ENCODE measurements at places on chromosomes 16 and 17. TPM values are rescaled to one million over a fixed set of nuclear protein-coding genes. Genes with fewer than 3 reads are reported as not detected.

DNA sequence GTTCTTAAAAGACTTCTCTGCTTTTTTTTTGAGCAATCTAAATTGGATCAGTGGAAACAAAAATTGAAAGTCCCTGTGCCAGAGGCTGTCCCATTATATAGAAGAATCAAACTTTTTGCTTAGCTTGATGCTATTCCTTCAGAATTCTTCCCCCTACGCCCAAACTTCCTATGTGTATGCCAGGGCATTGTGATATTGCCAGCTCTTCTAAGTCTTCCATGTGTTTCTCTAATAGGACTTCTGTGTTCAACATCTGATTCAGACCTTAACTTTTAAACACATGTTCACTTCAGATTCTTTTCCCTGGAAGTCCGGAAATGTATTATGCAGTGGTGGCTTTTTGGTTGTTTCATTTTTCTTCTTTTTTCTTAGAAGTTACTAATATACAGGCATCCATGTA, 18.7 kb downstream of the PTRH2 start:
- no peak for DNase-seq
- no peak overlapping the region for H3K4me3 ChIP-seq
- no peak overlapping the region for H3K27ac ChIP-seq
- H3K4me1 ChIP-seq, result no peaks in the 10 kb centered on the region
- H3K27me3 ChIP-seq, result no peaks in the 10 kb centered on the region
- H3K36me3 ChIP-seq, result peaks cover 36% of the 10 kb centered on the region

GRCh38 chr17:21377705-21378396, 1.7 kb downstream of the KCNJ12 start:
- H3K36me3 ChIP-seq, result no peaks in the 10 kb centered on the region
- peak overlapping the region; percentile 61 for H3K4me3 ChIP-seq
- peaks cover 80% of the 10 kb centered on the region for H3K27me3 ChIP-seq
- DNase-seq, result no peak
- peaks cover 13% of the 10 kb centered on the region for H3K4me1 ChIP-seq
- no peak overlapping the region for H3K27ac ChIP-seq

Gene TBC1D3G
- total RNA-seq, result not detected

Gene SMG6
- total RNA-seq, result 58.3 TPM

GRCh38 chr16:9251026-9251425, 159.6 kb downstream of the HAPSTR1 start:
- H3K4me1 ChIP-seq, result peaks cover 9% of the 10 kb centered on the region
- H3K4me3 ChIP-seq, result no peak overlapping the region
- no peak overlapping the region for H3K27ac ChIP-seq
- H3K36me3 ChIP-seq, result no peaks in the 10 kb centered on the region
- peaks cover 6% of the 10 kb centered on the region for H3K27me3 ChIP-seq

Gene PROCA1
- total RNA-seq, result 10.4 TPM

DNA sequence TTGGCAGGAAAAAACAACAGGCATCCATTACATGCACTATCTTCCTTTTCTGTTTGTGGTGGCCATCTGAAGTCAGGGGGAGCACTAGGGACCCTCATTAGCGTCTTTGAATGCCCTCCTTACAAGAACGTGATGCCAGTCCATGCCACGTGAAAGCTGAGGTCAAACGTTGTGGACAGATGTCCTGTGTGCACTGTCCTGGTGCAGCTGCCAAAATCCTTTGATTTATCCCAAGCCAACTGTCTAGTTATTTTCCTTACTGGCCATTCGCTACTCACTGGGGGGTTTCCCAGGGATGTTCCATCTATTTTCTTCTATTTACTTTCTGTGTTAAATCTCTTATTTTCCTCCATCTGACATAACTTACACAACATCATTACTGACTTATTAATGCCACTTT, 135.7 kb downstream of the ABCA8 start:
- H3K27ac ChIP-seq, result no peak overlapping the region
- no peak for DNase-seq
- no peak overlapping the region for H3K4me3 ChIP-seq
- peaks cover 29% of the 10 kb centered on the region for H3K27me3 ChIP-seq
- no peaks in the 10 kb centered on the region for H3K36me3 ChIP-seq

Gene KRTAP9-2
- total RNA-seq, result not detected

GRCh38 chr17:79927136-79927661, 88.0 kb upstream of the CBX4 start:
- no peak overlapping the region for H3K4me3 ChIP-seq
- H3K27me3 ChIP-seq, result peaks cover 38% of the 10 kb centered on the region
- peaks cover 10% of the 10 kb centered on the region for H3K4me1 ChIP-seq
- no peaks in the 10 kb centered on the region for H3K36me3 ChIP-seq
